ENCODE measurements at places on chromosomes 4 and X. TPM values are rescaled to one million over a fixed set of nuclear protein-coding genes. Genes with fewer than 3 reads are reported as not detected.

The NUP54 gene
- 47.1 TPM for polyA plus RNA-seq

- DNase-seq, result peak; percentile 56
Observed at GRCh38 chr4:113411496-113411938, 350.0 kb downstream of the CAMK2D start.

DNA sequence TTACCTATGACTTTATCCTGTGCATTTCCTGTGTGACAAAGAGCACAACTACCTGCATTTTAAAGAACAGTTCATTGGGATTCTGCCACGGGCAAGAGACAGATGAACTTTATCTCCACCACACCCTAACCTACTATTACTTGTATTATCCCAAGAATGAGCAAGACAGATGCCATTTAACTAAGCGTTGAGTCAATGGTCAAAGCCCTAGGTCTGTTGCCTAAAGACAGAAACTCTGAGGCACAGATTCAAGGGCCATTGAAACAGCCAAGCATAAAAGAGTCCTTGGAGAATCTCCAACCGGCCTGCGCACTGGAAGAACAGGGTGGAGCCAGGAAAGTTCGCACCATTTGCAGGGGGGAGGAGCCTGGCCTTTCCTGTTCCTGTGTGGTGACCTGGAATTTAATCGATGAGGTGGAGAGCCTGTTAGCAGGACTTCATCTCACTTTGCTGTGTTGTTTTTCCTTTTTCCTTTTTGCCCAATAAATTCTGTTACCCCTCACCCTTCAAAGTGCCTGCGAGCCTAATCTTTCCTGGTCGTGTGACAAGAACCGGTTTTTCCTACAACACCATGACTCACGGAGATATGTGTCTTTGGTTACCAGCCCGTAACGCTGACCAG, 146.4 kb upstream of the DIAPH2 start:
- no peak for DNase-seq

The MAGEB17 gene
- not detected for polyA plus RNA-seq

The SUPT20HL1 gene
- 0.10 TPM for polyA plus RNA-seq

DNA sequence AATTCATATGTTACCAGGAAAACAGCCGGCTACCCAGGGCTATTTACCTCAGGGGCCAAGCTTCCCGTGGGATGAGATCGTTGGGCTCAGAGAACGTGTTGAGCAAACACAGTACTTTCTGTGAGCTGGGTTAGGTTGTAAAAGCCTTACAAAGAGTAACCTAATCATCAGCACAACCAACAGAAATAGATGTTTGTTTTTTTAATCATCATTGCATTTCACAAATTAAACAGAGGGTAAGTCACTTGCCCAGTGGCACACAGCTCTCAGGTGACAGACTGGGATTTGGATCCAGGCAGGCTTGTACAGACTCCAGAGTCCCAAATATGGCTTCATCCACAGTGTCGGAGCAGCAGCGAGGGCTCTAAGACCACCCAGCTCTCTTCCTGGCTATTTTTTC, 20.1 kb downstream of the SPON2 start:
- no peak for DNase-seq

The WAS gene
- polyA plus RNA-seq, result 6.3 TPM

GRCh38 chr4:146510942-146511341, 10.8 kb downstream of the SLC10A7 start:
- DNase-seq, result no peak

DNA sequence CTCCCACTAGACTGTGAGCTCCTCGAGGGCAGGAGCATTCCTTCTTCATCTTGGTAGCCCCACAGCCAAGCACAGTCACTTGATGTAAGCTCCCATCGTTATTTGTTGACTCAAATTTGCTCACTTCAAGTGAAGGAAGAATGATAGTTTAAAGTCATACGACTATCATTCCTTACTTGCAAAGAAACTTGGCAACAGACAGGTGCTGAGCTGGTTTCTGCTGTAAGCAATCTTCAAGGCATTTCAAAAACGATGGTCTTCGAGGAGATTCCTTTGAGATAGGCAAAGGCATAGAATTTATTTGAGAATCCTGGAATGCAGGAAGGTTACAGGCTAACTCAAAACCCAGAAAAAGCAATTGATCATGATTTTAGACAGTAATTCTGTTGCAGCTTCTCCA, 64.8 kb downstream of the QDPR start:
- no peak for DNase-seq

The PLXNB3 gene
- polyA plus RNA-seq, result 5.0 TPM

The CHIC2 gene
- 25.9 TPM for polyA plus RNA-seq

DNA sequence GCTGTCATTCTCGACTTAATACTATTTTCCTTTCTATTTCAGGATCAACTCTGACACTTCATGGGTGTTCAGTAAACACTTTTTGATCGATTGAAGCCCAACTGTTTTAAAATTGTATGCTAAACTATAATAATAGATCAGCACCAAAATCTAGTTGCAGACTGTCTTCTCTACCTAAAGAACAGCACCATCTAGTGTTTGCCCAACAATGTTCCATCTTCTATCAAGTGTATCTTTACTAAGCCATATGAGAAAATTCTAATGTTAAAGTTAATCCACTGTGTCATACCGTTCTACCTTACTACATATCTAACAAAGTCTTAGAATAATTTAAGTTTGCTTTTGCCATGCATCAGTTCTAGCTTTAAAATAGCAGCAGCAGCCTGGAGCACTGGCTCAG, 113.0 kb upstream of the PRDX4 start:
- peak; percentile 1 for DNase-seq

The CSAG1 gene
- not detected for polyA plus RNA-seq

The MTM1 gene
- 16.1 TPM for polyA plus RNA-seq

The MORF4L2 gene
- 357 TPM for polyA plus RNA-seq

The SLC49A3 gene
- polyA plus RNA-seq, result 4.6 TPM

The LRP2BP gene
- 2.6 TPM for polyA plus RNA-seq

GRCh38 chrX:121308276-121308805, 260.9 kb downstream of the GLUD2 start:
- peak; percentile 2 for DNase-seq

DNA sequence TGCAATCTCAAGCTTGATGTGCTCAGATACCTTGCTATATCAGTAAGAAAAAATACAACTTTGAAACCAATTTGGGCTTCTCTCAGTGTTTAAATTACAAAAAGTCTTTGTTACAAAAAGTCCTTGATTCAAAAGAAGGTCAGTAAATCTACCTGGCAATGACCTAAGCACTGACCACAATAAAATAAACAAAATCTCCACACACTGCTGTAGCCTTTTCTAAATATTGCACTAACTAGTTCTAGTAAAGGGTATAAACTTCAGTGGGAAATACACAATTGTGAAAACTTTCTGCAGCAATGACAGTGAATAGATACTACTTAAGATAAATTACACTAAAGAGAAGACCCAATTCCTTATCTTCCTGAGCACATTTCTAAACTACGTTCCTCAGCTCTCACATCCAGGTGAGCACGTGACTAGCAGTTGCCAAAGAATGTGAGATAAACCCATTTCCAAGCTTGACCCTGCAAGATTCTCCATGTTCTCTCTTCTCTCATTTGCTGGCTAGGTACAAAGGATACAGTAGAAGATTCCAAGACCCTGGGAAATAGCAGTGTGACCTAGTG, 81.4 kb upstream of the GPR34 start:
- DNase-seq, result no peak

The BANK1 gene
- polyA plus RNA-seq, result 0.63 TPM

DNA sequence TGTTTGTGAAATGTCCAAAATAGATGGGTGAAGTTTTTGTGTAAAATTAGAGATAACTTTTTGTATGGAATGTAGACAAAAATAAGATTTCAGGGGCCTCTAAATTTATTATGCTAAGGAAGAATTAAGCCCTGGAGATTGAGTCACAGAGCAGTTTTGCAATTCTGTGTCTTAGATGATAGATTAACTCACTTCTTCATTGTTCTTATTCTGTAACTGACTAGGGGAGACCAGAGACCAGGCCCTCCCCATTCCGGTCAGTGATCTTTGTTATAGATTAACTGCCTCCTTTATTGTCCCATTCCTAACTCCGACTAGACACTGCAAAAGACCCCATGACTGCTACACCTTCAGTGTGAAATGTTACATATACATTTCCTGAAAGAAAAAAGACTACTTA, 238.4 kb upstream of the TAPT1 start:
- DNase-seq, result no peak

The ZNF630 gene
- 3.8 TPM for polyA plus RNA-seq

The AADAT gene
- polyA plus RNA-seq, result 35.3 TPM

The RAI2 gene
- polyA plus RNA-seq, result 5.9 TPM

The FATE1 gene
- 0.09 TPM for polyA plus RNA-seq

The BBS12 gene
- 7.8 TPM for polyA plus RNA-seq

DNA sequence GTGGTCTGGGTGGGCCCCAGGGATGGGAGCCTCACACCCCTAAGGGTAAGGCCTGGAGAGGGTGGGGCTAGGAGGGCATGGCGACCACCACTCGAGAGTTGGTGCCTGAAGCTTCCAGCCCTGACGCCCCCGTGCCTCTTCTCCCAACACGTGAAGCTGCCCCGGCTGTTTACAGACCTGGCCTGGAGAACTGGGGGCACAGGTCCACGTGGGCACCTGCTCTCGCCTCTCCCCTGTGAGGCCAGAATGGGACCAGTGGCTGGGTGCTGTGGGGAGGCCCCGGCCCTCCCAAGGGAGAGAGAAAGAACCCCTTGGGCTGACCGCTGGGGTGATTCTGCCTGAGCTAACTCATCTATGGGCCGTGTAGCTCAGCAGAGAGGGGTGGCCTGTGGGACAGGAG, 15.5 kb downstream of the NAT8L start:
- DNase-seq, result no peak

The SPON2 gene
- polyA plus RNA-seq, result 54.6 TPM

The PRKG2 gene
- 61.2 TPM for polyA plus RNA-seq

GRCh38 chr4:184376126-184376838, 98.1 kb downstream of the IRF2 start:
- DNase-seq, result no peak

DNA sequence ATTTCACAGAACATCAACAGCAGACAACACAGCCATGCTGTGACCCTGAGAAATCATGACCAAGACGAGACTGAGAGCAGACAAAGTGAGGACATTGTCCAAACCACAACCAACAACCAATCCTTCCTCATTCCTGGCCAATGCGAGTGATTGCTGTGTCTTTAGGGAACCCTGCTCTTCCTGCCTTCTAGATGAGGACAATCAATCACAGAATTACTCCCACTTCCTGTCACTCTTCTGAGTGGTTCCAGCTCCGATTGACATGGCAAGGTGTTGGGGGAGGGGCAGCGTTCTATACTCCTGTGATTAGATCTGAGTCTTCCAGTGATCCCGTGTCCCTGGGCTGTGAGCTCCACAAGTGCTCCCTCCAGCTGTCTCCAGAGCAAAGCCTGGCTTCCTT, 227.8 kb downstream of the STIM2 start:
- DNase-seq, result no peak

The INTS6L gene
- 13.8 TPM for polyA plus RNA-seq

DNA sequence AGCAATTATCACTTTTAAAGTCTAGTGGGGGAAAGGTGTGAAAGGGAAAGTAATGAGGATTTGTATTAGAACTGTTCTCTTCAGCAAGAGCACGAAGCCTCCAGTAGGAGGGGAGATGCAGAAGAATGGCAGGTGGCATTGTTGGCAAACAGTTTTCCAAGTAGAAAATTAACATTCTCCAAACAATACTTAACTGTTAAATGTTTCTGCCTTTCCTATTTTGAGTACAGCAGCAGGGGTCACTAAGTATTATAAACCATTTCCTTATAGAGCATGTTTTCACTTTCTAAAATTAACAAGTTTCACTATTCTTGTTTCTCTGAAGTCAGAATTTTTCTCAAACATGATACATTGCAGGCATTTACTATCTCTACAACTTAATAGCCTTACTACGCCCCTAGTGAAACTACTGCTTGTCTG, 58.7 kb downstream of the LEF1 start:
- no peak for DNase-seq

DNA sequence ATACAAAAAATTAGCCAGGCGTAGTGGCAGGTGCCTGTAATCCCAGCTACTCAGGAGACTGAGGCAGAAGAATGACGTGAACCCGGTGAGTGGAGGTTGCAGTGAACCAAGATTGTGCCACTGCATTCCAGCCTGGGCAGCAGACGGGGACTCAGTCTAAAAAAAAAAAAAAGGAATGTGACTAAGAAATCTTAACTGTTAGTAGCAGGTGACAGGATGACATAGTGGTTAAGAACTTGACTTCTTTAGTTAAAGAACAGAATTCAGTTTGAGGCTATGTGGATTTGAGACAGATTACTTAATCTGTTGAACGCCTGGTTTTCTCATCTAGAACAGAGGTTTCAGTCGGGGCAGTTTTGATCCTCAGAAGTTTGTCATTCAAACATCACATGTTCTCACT, 3.2 kb downstream of the TRMT44 start:
- no peak for DNase-seq

The DCLK2 gene
- polyA plus RNA-seq, result 7.1 TPM

The RNF175 gene
- polyA plus RNA-seq, result 1.1 TPM

- DNase-seq, result no peak
Observed at GRCh38 chr4:177667687-177668086, 225.4 kb upstream of the AGA start.

- no peak for DNase-seq
Observed at GRCh38 chr4:173415885-173416653, 17.2 kb upstream of the SCRG1 start.

DNA sequence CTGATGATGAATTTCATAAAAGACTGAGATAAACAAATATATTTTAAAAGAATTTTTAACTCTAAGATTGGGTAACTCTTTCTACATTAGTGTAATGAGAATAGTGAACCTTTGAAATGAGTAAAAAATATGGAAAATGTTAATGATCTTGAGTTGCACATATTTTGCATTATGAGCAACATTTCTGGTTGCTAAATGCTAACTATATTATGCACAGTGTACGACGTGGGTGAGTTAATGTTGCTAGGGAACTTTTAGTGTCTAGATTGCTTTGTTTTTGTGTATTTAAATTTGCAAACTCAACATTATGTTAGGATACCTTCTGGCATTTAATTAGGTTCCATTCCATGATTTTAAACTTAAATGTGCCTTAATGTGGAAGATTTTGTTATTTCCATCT, 612.9 kb upstream of the GALNT7 start:
- no peak for DNase-seq

GRCh38 chr4:180809439-180809838, 1433.8 kb upstream of the TENM3 start:
- no peak for DNase-seq

GRCh38 chr4:182806259-182807252, 110.6 kb downstream of the DCTD start:
- peak; percentile 58 for DNase-seq

DNA sequence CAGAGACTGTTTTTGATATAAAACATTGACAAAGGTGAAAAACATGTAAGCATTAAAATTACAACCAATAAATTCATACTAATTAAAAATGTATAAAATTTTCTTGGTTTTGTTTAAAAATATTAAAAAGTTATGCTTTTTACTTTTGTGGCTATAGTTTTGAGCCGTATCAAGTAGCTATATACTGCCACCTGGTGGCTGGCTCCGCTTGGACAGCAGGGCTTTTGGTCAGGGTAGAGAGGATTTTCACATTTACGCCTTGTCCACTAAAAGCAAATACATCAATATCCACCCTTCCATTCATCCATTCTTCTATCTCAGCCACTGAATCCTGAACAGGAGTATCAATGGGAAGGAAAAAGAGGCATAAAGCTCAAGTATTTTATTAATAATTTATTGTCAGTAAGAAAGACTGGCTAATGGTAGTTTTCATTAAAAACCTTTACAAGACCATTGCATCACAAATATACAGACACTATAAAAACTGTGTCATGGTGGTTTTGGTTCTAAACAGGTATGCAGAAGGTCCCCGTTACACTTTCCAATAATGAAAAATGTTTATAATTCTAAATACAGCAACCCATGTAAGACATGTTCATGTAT, 32.1 kb upstream of the MTNR1A start:
- DNase-seq, result peak; percentile 38
